Activated naive CD8-positive, alpha-beta T cell treated with anti-CD3 and anti-CD28 coated beads for 36 hours (primary cell): ENCODE measurements at places on chromosomes 11 and 22.

- no peak for DNase-seq
Measured at GRCh38 chr11:10918698-10919097, 60.8 kb upstream of the ZBED5 start.

DNA sequence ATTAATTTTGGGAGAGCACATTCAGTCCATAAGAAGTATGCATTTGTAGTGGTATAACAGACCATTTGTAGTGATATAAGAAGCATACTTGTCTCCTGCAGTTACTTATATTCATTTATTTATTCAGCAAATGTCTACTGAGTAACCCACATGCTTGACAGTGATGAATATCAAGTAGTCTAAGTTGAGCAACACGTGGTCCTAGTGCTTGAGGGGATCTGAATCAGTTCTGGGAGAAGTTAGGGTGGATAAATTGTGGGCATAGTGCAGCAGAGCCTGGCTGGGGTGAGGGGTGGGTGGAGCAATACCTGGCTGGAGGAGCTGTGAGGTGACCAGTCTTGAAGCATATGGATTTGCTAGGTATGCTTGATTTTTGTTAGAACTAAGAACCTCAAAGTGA lies 24.3 kb downstream of the STX3 start:
- DNase-seq, result no peak

GRCh38 chr11:68524681-68525080 lies 64.1 kb downstream of the PPP6R3 start:
- DNase-seq, result no peak

GRCh38 chr11:120399307-120399706 lies 63.1 kb downstream of the ARHGEF12 start:
- DNase-seq, result no peak

DNA sequence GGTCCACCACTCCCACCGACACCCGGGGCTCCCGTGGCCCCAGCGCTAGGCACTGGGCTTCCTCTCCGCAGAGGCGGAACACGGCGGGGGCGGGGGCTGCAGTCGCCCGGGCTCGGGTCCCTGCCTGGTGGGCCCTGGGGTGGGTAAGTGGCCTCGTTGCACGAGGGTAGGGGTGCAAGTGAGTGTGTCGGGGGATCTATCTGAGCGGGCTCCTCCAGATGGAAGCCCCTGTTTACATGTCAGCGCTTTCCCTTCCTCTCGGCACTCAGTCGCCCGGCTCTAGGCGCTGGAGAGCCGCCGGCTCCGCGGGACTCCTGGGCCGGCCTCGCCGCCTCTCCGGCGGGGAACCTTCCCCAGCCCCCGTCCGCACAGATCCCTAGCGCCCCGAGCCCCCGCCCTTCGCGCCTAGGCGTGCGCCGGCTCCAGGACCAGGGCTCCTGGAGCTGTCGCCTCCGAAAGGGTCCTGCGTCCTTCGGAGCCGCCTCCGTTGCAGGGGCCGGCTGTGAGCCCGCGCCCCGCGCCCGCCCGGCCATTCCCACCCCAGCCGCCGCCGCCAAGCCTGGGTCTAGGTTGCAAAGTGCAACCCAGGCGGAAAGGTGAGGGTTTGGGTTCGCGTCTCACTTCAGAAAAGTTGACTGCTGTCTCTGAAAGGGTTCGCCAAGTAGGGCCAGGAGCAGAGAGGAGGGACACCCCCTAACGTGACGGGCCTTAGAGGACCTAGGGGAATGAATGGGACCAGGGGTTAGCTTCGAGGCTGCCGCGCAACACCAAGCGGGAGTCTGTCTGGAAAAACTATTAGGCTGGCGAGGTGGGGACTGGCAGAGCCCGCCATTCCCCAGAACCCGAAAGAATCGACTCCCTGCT lies 978 bp downstream of the FLI1 start:
- DNase-seq, result peak; percentile 55

DNA sequence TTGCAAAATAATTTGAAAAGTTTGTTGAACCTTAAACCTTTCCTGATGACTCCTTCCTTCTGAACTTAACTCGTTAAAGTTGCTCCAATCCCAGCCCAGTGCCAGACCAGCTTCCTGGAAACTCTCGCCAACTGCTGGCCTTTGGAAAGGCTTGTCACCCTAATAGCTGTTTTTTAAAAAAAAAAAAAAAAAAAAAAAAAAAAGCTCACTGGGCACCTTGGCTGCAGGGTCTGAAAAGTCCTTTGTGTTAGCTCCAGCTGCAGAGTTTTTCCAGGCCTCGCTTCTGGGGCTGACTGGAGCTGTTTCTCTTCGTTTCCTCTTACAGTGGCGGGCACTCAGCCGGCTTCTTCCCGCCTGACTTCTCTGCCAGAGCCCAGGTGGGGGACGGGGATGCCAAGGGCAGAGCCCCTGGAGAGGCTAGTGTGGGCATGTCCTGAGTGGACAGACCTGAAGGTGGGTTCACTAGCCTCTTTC lies 25.1 kb downstream of the KCNQ1OT1 start:
- DNase-seq, result no peak

GRCh38 chr11:78069465-78069864 lies 5.8 kb downstream of the THRSP start:
- no peak for DNase-seq

DNA sequence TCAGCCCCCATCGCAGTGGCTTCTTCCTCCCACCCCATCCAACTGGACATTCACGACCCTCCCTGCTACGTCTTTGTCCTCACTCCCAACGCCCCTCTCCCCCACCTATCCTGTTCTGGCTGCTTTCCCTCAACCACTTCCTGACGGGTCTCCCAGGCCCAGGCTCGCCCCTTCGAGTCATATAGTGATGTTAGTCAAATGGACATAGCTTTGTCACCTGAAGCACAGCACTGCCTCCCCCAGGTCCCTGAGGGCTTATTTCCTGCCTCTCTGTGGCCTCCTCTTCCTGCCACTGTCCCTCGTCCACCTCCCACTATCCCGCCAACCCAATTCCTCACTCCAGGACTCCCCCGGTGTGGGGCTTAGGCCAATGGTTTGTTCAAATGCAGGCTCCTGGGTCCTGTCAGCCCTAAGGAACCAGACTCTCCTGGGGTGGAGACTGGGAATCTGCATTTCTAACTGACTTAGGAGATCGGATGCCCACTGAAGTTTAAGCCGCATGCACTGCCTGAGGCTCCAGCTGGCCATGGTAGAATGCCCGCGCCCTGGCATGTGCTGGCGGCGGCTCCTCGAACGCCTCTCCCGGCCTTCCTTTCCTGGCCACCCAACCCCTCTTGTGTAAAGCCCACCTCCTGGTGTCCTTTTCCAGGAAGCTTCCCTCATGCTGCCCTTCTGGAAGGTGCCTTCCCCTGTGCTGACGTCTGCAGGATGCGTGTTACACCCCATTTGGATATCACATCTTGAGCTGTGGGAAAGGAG lies 18.3 kb downstream of the SUN2 start:
- DNase-seq, result no peak

DNA sequence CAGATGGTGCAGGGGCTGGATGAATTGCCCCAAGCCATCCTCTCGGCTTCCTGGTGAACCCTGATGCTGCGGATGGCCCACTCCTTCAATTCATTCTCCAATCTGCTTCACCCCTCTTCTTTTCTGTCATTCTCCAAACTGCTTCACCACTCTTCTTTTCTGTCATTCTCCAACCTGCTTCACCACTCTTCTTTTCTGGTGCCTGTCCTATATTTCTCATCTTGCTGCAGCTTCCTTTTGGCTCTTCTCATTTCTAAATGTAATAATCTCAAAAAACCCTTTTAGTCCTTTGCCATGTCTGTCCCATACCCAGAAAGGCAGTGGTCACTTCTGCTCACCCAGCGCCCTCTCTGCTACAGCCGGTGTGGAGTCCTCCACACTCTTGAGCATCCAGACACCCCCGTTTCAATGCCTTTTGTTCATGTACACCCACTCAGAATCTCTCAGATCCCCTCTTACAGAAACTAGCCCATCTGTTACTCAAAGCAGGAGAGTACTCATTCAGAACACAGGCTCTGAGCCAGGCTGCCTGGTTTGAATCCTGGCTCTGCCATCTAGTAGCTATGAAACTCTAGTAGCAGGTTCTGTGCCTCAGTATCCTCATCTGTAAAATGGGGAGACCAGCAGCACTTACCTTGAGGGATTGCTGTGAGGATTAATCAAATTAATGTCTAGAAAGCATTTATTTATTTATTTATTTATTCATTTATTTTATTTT lies 14.9 kb downstream of the SERPIND1 start:
- DNase-seq, result no peak

GRCh38 chr11:69443968-69444364 lies 37.5 kb upstream of the LINC01488 start:
- DNase-seq, result no peak

- no peak for DNase-seq
Measured at GRCh38 chr11:58921778-58922390, 17.4 kb upstream of the GLYATL1 start.

GRCh38 chr22:44271732-44272400 lies 40.9 kb downstream of the SHISAL1 start:
- no peak for DNase-seq

GRCh38 chr11:131977854-131978253 lies 607.4 kb downstream of the NTM start:
- no peak for DNase-seq

DNA sequence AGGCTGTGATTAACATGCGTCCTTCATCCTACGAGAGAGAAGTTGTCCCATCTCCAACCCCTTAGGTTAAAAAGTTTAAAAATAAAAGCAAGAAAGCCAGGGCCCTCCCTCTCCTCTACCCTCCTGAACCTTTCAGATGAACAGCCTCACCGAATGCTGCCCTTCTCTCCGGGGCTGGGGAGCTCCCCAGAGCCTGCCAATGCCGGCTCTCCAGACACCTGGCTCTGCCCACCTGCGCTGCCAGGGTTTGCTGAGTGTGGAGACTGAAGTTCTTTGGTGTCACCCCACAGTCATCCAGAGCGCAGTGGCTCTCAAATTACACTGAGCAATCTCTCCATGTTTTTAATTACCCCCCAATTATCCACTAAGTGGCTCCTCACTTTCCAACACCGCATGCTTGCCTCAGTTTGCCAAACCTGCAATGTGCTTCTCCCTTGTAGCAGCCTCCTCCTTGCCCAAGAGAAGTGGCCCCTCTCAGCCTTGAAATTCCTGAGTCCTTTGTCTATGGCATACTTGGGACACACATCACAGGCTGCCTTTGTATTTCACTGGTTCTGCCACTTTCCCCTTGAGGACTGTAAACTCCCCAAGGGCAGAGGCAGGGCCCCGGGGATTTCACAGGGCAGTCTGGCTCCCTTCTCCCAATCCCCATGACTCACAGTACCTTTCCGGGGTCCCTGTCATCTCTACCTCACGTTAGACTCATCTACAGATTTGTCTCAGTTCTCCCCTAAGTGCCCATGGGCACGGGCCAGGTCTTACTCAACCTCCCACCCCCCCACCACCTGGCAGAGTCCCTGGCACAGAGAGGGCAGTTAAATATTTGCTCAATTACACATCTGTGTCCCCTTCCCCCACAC lies 2.0 kb downstream of the MYH9 start:
- DNase-seq, result peak; percentile 70
